ENCODE measurements at places on chromosomes 6 and 20. TPM values are rescaled to one million over a fixed set of nuclear protein-coding genes. Genes with fewer than 3 reads are reported as not detected.

Gene HTR1E
- total RNA-seq = 0.93 TPM

Gene SLC26A8
- total RNA-seq = 0.29 TPM

Gene DUSP15
- 18.0 TPM for total RNA-seq

Gene KATNA1
- 17.5 TPM for total RNA-seq

Gene CYP24A1
- total RNA-seq = 3.3 TPM

Gene NHSL1
- 23.1 TPM for total RNA-seq

Gene DPPA5
- total RNA-seq = not detected

Gene EEF1A2
- 139 TPM for total RNA-seq

Gene PAK5
- 0.06 TPM for total RNA-seq

Gene KIF3B
- total RNA-seq = 28.8 TPM

Gene LY6G6D
- not detected for total RNA-seq

Gene MAN1A1
- 100 TPM for total RNA-seq

Gene ADAM33
- total RNA-seq = 24.6 TPM

Gene VGLL2
- 3.4 TPM for total RNA-seq

Gene LPA
- 0.06 TPM for total RNA-seq
